Stimulated activated CD4-positive, alpha-beta T cell treated with anti-CD3 and anti-CD28 coated beads, Interleukin-4, amount 100 ng/mL, for 1 hour (primary cell): ENCODE measurements at places on chromosomes 6 and 20.

GRCh38 chr6:110098511-110099116, 80.9 kb downstream of the WASF1 start:
- no peak for DNase-seq

- no peak for DNase-seq
These were observed 78.9 kb upstream of the SCP2D1 start for GRCh38 chr20:18734525-18735189.

DNA sequence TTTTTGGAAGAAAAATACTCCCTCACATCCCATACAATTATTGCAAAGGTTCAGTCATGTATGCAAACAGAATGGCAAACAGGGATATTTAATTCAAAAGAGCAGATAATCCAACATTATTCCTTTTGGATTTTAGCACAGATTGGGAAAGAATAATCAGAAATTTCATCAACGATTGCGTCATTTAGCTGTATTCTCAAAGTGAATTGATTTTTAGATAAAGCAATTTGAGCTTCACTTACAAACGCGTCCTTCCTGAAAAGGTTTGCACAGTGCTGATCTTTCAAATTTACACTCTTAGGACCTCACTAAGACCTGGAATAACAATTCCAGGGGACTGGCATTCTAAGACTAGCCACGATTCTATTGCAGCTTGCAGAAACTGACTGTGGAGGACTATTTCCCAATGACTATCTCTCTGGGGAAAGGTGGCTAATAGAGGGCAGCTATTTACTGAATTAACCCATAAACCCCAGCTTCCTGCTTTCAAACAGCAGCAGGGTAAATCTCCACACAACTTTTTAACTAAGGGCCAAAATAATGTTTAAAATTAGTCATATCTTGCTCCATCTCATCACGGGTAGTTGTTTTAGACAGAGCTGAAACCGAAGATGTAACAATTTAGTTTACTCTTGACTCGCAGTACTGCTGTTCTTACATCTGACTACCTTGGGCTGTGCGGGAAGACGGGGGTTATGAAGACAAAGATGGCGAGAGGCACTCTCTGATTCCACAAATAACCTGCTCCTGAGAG, 131.2 kb upstream of the FAM184A start:
- DNase-seq = no peak

- no peak for DNase-seq
These were observed 17.3 kb downstream of the NCOA7 start for GRCh38 chr6:125808060-125808459.

GRCh38 chr6:51025082-51025777, 206.6 kb downstream of the TFAP2B start:
- no peak for DNase-seq

DNA sequence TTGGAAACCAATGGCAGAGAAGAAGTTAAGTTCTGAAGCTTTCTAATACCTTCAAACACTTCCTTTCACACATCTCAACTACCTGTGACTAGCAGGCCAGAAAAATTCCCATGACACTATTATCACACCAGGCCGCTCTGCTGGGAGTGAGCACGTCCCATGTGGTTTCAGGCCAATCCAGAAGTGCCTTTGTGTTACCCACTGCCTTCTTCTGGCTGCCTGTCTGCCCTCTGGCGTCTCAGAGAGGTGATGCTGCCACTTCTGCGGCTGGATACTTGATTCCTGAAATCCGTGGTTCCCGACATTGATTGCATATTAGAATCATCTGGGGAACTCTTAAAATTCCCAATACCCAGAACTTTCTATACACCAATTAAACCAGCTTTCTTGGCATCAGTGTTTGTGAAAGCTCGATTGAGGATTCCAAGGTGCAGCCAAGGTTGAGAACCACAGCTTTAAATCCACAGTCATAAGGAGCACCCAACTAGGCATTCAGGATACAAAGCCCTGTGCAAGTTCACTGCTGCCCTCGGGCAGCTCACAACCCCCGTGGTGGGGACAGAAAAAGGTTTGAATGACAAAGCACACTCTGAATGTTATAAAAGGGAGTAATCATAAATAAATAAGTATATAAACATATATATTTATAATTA, 65.6 kb downstream of the STMND1 start:
- no peak for DNase-seq

DNA sequence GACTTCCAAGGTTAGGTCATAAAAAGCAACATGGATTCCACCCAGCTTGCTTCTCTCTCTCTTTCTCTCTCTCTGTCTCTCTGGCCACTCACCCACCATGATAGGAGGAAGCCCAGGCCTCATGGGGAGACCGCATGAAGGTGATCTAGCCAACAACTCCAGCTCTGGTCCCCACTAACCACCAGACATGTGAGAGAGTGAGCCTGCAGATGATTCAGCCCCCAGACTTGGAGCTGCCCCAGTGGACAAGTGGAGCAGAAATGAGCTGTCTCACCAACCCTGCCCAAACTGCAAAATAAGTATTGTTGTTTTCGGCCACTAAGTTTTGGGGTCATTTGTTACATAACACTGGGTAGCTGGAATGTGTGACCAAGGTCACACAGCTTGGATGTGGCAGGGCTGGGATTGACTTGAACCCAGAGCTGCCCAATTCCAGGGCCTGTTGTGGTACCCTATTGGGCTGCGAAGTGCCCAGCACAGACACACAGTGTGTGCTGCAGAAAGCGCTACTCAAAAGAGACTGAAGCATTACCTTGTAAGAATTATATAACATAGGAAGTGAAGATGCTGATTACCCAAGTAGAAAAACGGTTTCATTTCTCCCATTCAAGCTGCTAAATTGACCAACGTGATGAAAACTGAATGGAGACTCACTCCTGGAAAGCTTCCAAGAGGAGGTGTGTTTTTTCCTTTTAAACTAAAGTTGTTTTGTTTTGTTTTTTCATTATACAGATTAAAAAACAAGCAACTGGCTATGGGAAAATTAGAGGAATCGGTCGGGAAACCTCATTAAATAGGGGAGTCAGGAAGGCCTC, 9.1 kb upstream of the TLDC2 start:
- DNase-seq = no peak

- DNase-seq = peak; percentile 53
These were observed 981 bp upstream of the TNF start for GRCh38 chr6:31574106-31575061.

DNA sequence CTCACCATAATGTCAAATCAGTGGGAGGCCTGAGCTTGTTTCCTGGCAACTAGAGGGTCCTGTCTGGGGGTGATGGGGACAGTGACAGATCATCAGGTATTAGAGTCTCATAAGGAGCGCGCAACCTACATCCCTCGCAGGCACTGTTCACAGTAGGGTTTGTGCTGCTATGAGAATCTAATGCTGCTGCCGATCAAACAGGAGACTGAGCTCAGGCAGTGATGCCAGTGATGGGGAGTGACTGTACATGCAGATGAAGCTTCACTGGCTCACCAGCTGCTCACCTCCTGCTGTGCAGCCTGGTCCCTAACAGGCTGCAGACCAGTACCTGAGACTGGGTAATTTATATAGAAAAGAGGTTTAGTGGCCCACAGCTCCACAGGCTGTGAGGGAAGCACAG, 147.3 kb downstream of the TTLL2 start:
- no peak for DNase-seq

GRCh38 chr6:11009353-11009752, 34.8 kb downstream of the ELOVL2 start:
- no peak for DNase-seq

GRCh38 chr6:40285996-40286395, 301.2 kb downstream of the LRFN2 start:
- DNase-seq = no peak

GRCh38 chr6:133129556-133129955, 111.6 kb upstream of the EYA4 start:
- no peak for DNase-seq

DNA sequence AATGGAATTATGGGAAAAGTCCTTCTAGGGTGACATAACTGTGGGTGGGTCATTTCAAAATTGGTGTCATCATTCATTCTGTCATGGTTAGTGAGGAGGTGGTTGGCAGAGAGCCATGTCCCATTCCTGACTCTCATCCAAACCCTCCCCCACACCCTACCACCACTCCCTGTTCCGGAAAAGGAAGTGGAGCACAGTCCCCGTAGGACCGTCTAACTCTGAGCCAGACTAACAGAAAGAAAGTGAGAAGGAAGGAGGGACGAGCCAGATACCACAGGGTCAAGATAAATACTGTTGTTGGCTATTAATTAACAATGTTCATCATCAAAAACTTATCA, 4.8 kb downstream of the TRIM10 start:
- no peak for DNase-seq

- no peak for DNase-seq
These were observed 402.2 kb upstream of the HTR1E start for GRCh38 chr6:86535100-86535499.

DNA sequence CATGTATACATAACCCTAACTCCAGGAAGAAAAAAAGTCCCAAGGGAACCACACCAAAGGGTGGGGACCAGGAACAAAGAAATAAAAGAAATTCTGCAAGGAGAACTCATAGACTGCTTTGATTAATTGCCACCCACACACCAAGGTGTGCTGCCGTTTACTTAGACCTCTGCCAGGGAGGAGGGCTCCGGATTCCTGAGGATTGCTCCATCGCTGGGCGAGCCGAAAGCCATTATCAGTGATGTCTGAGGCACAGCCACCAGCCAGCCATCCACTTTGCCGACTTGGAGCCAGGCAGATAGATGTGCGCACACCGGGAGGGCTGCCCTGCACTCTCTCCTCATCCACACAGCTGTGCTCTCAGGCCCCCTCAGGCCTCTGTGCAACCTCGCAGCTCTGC, 272.7 kb upstream of the FOXQ1 start:
- DNase-seq = no peak

DNA sequence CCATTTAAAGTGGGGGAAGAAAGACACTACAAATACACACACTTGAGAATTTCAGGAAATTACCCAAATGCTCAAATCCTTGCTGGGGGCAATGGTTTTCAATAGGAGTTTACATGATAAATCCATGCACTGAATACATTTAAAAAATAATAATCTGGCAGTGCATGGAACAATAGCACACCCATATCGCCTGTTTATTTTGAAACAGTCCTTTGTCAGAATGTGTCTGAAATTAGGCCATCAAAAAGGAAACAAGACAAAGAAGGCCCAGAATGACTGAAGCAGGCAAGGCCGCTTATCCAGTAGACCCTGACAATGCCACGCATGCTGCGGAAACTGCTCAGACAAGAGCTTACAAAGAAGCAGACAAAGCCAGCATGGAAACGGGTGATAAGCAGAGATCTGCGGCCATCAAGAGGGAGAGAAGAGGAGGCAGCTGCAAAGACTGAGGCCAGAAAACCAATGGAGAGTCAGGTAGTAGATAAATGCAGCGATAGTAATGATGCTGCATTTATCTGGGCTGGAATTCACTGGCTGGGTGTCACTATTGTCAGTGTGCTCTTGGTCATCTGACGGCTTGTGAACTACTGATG, 211.9 kb upstream of the CNR1 start:
- DNase-seq = no peak

DNA sequence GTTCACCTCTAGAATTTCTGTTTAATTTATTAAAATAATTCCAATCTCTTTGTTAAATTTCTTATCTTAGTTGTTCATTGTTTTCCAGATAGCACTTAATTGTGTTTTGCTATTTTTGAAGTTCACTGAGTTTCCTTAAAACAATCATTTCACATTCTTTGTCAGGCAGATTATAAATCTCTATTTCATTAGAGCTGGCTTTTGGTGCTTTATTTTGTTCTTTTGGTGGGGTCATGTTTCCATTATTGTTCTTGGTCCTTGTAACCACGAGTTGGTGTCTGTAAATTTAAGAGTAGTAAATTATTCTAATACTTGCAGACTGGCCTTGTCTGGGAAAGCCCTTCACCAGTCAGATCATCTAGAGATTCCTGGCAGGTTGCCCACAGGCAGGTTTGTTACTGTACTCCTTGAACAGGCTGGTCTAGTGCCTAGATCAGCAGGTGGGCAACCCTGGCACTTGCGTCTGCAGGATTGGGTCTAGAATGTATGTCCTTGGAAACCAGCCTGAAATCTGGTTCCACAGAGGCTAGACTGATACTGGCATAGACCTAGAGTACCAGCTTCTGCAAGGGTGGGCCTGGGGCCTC, 110.4 kb downstream of the ADGB start:
- no peak for DNase-seq

DNA sequence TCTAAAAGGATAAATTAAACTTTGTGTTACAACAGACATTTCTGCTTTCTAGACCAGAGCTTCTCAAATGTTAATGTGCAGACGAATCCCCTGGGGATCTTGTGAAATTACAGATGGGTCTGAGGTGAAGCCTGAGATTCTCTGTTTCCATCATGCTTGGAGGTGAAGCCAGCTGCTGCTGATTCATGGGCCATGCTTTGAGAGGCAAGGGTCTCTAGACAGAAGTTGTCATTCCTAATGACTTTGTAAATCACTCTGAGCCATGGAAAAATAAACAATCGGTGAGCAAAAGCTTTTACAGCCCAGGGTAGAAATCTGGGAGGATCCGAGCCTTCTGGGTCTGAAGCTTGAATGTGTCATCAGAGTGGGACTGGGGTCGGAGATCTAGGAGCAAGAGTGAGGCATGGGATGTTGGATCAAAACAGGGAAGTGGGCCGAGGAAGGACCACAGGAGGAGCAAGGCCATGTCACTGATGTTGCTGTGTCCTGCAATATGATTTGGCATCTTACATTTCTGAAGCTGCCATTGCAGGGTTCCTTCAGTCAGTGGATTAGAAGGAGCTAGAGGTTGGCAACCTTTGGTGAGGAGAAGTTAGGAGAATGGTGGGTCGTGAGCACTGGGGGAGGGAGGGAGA, 77.3 kb downstream of the TRMT11 start:
- no peak for DNase-seq

- no peak for DNase-seq
These were observed 236.0 kb upstream of the EYS start for GRCh38 chr6:65943051-65943450.

- no peak for DNase-seq
These were observed 139.2 kb upstream of the ECI2 start for GRCh38 chr6:4274382-4275082.

- DNase-seq = no peak
These were observed 15.0 kb downstream of the ADNP start for GRCh38 chr20:50916257-50916656.

GRCh38 chr6:143882401-143882930, 18.2 kb downstream of the ZC2HC1B start:
- DNase-seq = no peak

DNA sequence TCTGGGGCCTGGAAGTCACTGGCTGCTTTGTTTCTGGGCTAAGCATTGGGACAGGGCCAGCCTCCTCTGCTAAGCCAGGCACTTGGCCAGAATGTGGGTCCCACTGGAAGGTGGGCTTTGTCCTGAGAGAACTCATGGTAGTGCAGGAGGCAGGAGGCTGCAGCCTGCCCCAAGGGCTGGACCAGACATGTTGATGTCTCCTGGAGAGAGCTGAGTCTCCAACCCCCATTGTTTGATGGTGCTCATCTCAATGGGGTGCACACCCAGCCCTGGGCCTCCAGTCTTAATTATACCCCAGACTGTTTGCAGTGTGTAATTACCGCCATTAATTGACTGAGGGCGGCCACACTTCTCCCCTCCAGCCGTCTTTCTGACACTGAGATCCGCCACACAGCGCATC, 220.5 kb upstream of the PMEPA1 start:
- no peak for DNase-seq
